ENCODE measurements at places on chromosomes 11 and 22.
A peak's percentile ranks its signal among the peaks of the same experiment; 100 is the strongest.

GRCh38 chr11:62393061-62393611, 25.7 kb upstream of the SCGB1A1 start:
- DNase-seq: no peak

- no peak for DNase-seq
Measured at GRCh38 chr11:47641600-47642098, 710 bp downstream of the MTCH2 start.

DNA sequence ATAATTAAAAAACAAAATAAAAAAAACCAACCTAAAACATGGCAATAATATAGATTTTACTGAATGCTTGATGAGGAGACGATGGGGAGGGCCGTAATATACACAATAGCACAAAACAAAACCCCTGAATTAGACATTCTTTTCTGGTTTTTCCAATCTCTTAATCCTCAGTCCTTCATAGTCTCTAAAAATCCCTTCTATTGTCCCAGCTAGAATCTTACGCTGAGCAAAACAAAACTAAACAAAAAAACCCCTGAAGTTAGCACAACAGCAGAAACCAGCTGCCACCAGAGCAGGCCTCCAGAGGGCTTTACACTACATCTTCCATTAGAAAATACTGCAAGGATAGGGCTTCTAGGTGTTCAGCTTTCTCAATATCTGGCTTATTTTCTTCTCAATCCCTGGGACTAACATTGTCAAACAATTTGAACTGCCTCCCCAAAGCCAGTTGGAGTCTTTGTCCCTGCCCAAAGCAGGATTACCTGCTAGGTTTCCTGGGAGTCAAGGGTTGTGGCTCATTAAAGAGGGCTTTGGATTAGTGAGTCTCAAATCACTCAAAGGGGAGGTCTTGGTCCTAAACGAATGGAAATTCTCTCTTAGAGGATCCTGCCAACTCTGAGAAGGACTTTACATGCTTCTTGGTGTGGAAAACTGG, 2.1 kb upstream of the RNF26 start:
- no peak for DNase-seq

- DNase-seq: no peak
Measured at GRCh38 chr11:69936771-69937170, 117.6 kb upstream of the FGF3 start.

DNA sequence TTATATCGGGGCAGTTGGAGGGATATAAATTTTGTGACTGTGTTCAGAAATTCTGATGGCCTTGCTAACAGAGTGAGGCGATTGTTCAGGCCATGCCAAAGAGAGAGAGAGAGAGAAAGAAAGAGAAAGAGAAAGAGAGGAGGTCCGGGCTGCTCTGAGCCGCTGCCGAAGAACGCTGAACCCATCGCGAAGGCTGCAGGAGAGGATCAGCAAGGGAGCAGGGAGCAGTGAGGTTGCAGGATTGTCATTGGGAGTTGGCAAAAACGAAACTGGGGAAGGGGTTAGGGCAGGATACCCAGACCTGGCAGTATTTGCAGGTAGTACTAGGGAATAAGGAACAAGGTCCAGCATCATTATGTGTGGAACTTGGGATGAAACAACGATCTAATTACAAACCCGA, 537.1 kb downstream of the INSC start:
- no peak for DNase-seq

DNA sequence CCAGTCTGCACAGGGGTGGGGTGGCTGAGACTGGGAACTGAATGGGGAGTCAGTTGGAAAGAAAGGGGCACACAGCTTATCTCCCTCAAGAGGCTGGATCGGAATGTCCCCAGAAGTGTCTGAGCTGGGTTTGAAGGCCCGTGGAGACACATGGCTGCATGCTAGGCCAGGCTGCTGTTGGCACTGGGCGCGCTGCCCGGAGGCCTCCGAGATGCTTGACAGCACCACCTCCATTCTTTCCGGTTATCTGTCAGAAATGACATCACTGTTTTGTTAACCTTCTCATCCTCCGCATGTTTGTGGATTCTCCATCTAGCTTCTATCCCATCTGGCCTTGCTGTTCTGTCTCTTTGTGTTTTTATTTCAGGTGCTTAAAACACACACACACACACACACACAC, 85.5 kb downstream of the APIP start:
- DNase-seq: no peak

- DNase-seq: peak; percentile 96
Measured at GRCh38 chr22:46866591-46866990, 104.1 kb downstream of the TBC1D22A start.

GRCh38 chr11:27977031-27977430, 130.9 kb downstream of the KIF18A start:
- peak; percentile 35 for DNase-seq

GRCh38 chr11:130522284-130522961, 74.0 kb downstream of the ADAMTS15 start:
- peak; percentile 86 for DNase-seq

- DNase-seq: no peak
Measured at GRCh38 chr11:104122011-104122635, 41.8 kb downstream of the PDGFD start.

GRCh38 chr22:43884600-43885318, 7.1 kb downstream of the PNPLA5 start:
- DNase-seq: peak; percentile 46

- no peak for DNase-seq
Measured at GRCh38 chr11:12754582-12755234, 80.5 kb downstream of the TEAD1 start.

DNA sequence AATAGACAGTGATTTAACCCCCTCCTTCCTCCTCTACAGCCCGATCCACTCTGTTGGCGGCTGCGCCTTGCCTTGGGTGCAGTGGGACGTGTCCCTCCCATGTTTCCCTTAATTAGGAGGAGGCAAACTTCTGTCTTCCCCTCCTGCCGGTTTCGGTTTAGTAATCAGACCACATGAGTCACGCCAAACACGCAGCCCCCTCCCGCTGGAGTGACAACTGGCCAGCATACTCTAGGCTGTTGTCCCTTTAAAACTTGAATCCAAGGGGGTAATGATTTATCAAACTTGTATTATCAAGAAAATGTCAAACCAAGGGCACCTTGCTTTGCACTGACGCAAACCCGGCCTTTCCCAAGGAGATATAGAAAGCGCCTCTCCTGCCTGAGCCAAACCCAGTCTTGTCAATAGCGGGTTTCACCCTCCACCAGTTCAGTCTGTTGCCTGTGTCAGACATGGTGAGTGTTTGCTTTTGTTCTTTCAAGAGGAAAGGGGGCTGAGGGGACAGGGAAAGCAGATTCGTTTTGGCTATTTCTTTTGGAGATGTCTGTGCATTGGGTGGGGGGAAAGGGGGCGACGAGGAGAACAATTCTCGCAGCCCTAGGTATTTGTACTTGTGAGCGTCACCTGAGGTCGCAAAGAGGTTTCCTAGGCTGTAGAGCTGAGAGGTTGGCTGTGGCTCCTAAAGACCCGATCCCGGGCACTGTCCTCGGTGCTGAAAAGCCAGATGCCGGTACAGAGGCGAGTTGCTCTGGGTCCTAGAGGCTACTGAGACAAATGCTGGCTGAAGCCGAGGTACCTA, at the start of gene SLC6A5:
SLC6A5 (plus strand) TSS at position 388 of the 799 bp plus-strand sequence; CDS start at position 453, 65 bp downstream.
- DNase-seq: peak; percentile 10

DNA sequence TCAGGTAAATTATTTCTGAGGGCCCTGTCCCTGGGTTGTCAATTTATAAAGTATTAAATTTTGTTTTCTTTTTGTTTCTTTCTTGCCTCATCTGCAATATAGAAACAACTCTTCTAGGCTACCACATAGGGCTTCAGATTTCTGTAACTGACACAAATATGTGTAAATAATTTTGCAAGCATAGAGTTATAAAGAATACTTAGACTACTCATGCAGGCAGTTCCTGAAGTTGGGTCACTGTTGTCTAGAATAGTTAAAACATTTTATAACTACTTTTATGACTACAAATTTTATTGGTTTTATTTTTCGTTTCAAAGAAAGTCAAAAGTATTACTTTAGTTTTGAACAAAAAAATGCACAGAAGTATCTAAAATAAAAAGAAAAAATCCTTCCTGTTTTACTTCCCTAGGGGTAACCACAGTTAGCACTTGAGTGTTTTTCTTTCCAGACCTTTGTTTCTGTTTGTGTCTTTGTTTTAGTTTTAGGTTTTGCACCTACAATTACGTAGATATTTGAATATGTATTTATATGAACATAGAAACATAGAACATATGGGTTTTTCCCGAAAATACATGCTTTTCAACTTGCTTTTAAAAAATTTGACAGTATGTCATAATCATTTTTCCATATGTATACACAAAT, 12.4 kb upstream of the TMEM123 start:
- DNase-seq: no peak

- peak; percentile 79 for DNase-seq
Measured at GRCh38 chr11:62593434-62594044, 2.2 kb upstream of the TUT1 start.

DNA sequence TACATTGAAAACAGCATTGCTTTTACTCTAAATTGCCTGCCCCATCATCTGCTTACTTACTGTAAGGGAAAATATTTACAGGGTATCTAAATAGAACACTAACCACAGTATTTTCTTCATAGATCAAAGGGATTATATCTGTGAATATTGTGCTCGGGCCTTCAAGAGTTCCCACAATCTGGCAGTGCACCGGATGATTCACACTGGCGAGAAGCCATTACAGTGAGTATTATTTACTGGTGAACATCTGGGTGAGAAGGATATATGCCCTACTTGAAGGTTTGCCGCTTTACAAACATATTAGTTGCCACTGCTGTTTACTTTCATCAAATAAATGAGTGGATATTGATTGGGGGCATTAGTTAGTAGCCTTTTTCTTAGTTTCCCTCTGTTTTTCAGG, 5.9 kb upstream of the CNTF start:
- DNase-seq: peak; percentile 93

DNA sequence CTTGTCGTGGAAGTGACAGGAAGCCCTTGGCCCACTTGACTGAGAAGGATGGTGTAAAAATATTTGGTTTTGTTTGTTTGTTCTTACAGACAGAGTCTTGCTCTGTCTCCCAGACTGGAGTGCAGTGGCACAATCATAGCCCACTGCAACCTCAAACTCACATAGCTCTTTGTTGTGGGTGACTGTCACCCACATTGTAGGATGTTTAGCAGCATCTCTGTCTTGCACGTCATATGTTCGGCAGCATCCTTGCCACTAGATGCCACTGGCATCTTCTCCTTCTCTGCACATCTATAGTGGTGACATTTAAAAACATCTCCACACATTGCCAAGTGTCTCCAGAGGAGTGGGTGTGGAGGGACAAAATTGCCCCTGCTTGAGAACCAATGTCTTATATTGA, 56.8 kb downstream of the PRR5L start:
- no peak for DNase-seq

- DNase-seq: no peak
Measured at GRCh38 chr11:117919341-117919740, 9.9 kb downstream of the TMPRSS13 start.

GRCh38 chr11:61151545-61152252, 9.5 kb downstream of the VPS37C start:
- DNase-seq: no peak

DNA sequence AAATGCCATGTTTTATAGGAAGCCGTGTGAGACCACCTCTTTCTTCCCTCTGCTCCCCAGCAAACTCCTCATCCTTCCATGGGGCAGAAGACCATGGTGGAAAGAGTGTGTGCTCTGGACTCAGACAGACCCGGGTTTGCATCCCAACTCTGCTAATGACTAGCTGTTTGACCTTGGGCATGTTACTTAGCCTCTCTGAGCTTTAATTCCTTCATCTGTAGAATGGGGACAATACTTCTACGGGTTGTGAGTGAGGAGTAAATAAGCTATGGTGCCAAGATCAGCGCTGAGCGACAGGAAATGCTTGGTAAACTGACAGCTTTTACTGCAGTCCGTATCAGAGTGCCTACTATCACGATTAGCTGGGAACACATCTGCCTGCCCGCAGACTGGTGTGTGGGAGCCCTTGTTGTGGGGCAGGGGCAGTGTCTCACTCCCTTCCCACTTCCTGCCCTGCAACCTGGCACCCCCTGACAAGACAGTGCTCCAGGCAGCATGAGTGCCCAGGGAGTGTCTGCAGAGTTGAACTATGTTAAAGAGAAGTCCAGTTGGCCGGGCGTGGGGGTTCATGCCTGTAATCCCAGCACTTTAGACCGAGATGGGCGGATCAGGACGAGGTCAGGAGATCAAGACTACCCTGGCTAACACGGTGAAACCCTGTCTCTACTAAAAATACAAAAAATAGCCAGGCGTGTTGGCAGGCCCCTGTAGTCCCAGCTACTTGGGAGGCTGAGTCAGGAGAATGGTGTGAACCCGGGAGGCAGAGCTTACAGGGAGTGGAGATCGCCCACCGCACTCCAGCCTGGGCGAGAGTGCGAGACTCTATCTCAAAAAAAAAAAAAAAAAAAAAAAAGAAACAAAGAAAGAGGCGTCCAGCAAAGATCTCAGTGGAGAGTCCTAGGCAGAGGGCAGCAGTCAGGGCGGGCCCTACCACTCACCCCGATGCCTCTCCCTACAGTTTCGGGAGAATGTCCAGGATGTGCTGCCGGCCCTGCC, 2.2 kb downstream of the SEC14L2 start:
- DNase-seq: no peak

GRCh38 chr22:39114112-39114511, 17.1 kb downstream of the APOBEC3H start:
- DNase-seq: no peak

GRCh38 chr22:29994027-29994715, 86.1 kb upstream of the HORMAD2 start:
- peak; percentile 71 for DNase-seq

- DNase-seq: no peak
Measured at GRCh38 chr11:94638902-94639373, 71.8 kb downstream of the PIWIL4 start.

- DNase-seq: no peak
Measured at GRCh38 chr11:132080127-132080526, 709.7 kb downstream of the NTM start.

- DNase-seq: no peak
Measured at GRCh38 chr11:130715085-130715876, 201.0 kb downstream of the SNX19 start.

DNA sequence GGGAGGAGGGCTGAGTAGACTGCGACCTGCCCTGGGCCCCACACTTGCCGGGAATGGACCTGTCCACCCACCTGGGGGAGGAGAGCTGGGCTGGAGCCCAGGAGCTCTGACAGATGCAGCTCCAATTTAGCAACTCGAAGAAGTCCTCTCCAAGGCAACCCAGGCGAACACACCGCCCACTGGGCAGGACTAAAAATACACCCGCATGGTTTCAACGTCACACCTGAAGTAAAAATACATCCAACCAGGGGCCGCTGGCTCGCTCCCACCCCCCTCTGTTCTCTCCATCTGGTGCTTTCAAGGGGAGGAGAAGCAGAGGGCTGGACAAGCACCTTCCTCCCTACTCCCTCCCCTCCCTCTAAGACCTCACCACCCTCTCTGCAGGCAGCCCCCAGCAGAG, 119.9 kb downstream of the FEZ1 start:
- no peak for DNase-seq

DNA sequence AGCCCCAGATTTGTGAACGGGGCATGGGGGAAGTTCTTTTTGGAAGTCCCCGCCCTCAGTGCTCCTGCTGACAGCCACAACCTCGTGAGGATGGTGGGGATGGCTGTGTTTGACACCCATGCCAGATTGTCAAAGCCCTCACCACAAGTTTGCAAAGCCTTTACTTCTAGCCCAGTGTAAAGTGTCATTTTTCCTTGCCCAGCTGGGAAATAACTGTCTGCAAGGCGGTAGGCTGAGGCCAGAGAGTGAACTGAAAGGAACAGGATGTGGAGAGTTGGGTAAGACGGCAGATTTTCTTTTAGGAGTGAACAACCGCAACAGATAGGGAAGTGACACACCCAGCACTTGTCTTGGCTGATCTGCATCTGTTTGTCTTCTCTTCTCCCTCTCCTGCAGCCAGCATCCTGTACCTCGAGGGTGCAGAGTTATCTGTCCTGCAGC, 13.6 kb downstream of the IL17RA start:
- no peak for DNase-seq

GRCh38 chr22:29914165-29914564, 31.2 kb downstream of the MTMR3 start:
- DNase-seq: peak; percentile 86
